ENCODE measurements at places on chromosomes 7 and 10.

- DNase-seq: no peak
Measured at GRCh38 chr7:123977081-123977480, 52.0 kb downstream of the SPAM1 start.

DNA sequence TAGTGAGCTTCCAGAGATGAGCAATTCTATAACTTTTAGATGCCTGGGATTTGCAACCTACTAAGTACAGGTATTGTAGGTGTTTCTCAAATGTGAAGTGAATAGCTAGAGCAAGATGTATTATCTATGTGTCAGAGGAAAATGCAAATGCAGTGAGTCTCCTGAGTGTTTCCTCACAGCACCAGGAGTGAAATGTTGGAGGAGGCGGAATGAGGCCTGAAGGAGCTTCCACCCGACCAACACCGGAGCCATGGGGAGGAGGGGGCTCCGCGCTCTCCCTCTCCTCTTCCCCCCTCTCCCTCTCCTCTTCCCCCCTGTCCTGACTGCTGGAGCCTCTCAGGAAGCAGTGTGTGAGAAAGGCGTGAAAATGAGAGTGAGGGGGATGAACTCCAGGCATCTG is 79.9 kb upstream of the RNF32 start:
- DNase-seq: no peak

DNA sequence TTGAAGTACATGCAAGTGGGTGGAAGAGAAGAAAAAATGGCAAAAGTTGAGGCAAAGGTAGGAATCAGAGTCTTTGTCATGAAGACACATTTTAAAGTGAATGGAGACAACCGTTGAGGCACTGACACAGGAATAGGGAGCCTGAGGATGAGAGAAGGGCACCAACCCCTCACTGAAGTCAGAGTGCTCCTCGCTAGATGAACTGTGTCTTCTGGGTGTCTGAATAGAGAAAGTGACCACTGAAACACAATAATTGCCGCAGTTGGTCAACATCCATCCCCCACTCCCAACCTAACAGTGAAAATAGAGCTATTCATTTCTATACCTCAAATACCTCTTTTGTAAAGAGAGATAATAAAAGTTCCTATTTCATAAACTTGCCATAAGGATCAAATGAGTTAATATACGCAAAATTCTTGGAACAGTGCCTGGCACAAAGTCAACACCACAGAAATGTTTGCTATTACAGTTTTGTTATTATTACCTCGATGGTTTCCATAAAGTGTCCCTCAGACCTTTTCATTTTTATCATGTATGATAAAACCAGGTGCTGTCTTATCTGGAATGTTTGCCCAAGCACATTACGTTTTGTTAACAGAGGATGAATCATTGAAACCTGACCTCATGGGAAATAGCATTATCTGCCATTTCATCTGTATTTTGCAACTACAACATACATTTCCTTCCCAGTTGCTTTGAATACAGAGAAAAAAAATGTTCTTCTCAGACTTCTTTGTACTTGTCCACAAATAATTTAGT is 61.8 kb upstream of the SP4 start:
- DNase-seq: no peak

DNA sequence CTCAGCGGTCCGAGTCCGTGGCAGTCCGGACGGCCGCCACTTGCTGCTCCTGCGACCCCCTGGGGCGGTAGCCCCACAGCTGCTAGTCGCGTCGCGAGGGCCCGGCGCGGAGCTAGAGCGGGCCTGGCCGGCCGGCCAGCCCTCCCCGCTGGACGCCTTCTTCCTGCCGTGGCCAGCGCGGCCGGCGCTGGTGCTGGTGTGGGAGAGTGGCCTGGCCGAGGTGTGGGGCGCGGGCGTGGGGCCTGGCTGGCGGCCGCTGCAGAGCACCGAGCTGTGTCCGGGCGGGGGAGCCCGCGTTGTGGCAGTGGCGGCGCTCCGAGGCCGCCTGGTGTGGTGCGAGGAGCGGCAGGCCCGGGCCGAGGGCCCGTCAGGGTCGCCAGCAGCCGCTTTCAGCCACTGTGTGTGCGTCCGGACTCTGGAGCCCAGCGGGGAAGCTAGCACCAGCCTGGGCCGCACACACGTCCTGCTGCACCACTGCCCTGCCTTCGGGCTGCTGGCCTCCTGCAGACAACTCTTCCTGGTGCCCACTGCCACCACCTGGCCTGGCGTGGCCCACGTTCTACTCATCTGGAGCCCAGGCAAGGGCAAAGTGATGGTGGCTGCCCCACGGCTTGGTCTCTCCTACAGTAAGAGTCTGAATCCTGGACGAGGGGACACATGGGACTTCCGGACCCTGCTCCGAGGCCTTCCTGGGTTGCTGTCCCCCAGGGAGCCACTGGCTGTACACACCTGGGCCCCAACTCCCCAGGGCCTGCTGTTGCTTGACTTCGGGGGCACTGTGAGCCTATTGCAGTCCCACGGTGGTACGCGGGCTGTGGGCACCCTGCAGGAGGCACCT is 631 bp downstream of the HPS6 start:
- peak; percentile 46 for DNase-seq

DNA sequence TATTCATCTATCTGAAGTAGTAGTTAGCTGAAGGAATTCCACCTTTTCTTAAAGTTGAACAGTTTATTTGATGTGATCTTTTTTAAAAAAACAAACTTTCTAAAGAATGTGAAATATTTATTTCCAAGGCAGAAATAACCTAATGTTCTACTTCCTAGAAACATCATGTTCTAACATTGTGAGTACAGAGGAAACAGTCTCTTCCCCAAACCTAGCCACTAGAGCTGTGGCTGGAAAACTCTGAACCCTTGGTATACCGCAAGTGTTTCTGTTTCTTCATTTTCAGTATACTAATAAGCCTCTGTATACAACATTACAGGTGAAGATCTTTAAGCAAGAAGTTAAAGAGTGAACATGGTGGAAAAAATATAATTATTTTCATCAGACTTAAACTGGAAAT is 35.1 kb downstream of the NOC3L start:
- no peak for DNase-seq

- DNase-seq: peak; percentile 65
Measured at GRCh38 chr10:103736763-103737162, 118.6 kb downstream of the SH3PXD2A start.

DNA sequence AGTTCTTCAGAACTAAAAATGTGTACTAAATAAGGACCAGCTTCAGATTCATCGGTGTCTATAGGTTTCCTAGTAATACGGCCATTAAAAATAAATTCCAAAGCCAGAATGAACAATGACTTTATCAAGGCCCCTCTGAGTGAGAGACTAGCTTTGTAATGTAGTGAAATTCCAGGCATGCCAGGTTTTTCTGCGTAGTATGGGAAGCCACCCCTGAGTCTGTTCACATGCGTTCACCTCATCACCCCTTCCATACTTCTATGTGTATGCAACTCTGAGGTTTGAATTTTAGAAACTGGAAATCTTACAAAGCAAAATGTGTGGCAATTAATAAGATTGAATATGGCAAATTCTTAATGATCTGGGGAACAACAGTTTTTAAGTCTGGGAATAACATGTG is 24.5 kb downstream of the RNF32 start:
- no peak for DNase-seq

GRCh38 chr10:1413823-1414222 is 323.5 kb downstream of the ADARB2 start:
- no peak for DNase-seq
